ENCODE measurements at places on chromosomes 12 and 14.

DNA sequence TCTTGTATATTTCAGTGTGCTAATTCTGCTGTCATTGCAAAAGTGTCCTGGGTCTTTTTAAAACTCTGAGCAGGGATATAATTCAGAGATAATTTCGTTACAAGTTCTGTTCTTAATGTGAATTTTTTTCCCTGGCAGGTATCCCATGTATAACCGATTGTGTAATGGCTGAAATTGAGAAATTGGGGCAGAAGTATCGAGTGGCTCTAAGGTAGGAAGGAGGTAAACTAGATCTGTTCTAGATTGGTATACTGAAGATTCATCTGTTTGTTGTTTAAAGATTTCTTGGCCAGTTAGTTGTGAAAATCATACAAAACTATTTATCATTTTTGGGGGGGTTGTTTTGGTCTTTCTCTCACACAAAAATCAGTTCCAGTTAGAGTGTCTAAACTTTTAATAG lies 10.2 kb downstream of the FCF1 start:
- DNase-seq: no peak

DNA sequence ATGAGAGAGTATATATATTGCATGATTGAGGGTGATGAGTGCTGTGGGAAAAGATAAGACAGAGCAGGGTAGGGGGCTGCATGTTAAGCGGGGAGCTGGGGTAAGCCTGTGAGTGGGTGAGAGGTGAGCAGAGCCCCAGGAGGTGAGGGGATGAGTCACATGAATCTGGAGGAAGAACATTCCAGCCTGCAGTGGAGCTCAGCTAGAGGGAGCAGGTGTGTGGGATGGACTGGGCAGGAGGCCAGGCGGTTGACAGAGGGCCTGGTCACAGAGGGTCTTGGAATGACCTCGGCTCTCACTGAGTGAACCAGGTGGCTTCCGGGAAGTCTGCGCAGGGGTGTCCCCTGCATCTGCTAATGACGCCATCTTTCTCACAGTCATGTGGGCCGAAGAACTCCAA lies 44.4 kb downstream of the GIT2 start:
- DNase-seq: no peak

- DNase-seq: no peak
Measured at GRCh38 chr14:61284001-61284400, 2.9 kb upstream of the TMEM30B start.

- peak; percentile 100 for DNase-seq
Measured at GRCh38 chr14:54773171-54774006, 129.2 kb downstream of the GCH1 start.

DNA sequence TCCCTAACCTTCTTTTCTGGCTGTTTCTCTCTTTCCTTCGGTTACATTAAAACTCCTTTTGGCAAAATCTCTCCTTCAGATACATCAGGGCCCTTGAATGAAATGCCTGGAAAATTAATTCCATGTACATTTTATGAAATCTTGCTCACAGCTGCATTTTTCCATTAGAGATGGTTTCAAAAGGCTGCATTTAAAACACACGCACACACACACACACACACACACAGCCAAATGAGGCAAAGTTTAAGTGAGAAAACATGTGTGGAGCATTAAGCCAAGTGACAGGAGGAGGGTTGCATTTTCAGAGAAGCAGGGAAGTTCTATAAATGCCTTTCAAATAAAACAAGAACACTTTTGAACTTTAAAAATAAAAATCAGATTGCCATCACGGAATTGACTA lies 216.4 kb downstream of the LRIG3 start:
- DNase-seq: peak; percentile 35

GRCh38 chr12:6322969-6323339 lies 12.5 kb downstream of the PLEKHG6 start:
- DNase-seq: no peak
